ENCODE measurements at places on chromosomes 5 and 9. TPM values are rescaled to one million over a fixed set of nuclear protein-coding genes. Genes with fewer than 3 reads are reported as not detected.

- no peaks in the 10 kb centered on the region for H3K36me3 ChIP-seq
- no peak for DNase-seq
Measured at GRCh38 chr5:109080896-109081295, 328.9 kb downstream of the PJA2 start.

- no peaks in the 10 kb centered on the region for H3K36me3 ChIP-seq
- no peak overlapping the region for H3K27ac ChIP-seq
- H3K4me1 ChIP-seq, result no peaks in the 10 kb centered on the region
- H3K27me3 ChIP-seq, result no peaks in the 10 kb centered on the region
Measured at GRCh38 chr5:125202871-125203438, 456.5 kb upstream of the ZNF608 start.

The FBP2 gene
- not detected for total RNA-seq

The NME5 gene
- total RNA-seq, result not detected

The GDF9 gene
- total RNA-seq, result 0.60 TPM
